Stimulated activated CD8-positive, alpha-beta memory T cell treated with anti-CD3 and anti-CD28 coated beads, Interleukin-12 subunit alpha, Interleukin-12 subunit beta, amount 100 ng/mL, for 4 hours (primary cell): ENCODE measurements at places on chromosomes 5 and 9.

DNA sequence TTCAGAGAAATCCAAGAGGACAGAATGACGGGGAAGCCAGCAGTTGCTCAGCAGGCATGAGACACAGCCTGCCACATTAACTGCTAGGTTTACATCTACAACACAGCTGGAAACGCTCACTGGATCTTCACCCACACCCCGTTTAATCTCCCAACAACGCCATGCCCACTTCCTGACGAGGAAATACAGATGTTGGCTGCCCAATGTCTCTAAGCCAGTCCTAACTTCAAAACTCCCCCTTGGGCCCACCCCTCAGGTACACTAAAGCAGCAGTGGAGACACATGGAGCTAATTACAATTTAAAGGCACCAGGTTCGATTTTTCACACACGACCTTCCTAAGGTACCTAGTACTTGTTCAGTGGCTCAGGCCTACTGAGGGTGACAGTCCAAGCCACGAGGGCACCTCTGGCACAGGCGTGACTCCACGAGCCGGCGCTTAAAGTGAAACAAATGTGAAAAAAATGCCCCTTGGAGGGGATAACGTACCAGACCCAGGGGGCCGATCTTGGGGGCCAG is 904 bp downstream of the RPL12 start:
- DNase-seq = no peak

DNA sequence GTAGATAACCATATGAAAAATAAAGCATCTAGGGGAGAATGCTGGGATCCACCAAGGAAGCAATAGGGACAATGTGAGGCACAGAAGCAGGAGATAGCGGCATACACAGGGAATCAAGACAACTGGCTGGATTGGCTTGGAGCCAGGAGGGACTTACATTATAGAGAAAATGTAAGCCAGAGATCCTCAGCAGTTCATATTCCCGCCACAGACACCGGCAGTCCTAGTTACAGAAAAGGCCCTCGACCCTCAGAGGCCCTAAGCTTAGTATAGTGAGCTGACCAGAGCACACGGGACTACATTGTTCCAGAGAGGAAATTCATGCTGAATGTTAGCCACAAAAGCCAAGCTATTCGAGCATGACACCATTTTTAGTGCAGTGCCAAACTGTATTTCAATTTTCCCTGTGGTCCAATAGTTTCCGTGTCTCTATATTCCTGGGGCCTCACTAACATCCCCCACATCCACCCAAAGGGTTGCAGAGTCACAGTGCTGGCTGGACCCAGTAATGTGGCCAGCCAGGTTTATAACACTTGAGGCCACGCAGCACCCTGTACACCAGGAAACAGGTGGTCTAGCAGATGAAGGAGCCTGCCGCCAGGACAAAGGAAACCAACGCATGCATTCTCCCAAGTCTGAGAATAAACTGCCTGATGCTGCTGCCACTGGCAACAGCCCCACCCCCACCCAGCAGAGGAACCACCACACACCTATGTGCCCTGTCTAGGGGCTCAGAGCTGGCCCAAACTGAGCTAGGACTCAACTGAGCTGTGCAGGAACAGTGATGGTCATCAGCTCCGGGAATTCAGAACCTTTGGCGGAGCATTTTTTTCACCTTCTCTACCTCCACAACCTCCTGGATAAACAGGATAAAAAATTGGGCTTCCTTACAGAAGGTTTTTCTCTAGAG is 693.2 kb upstream of the CHD1 start:
- no peak for DNase-seq

GRCh38 chr9:22469928-22470544 is 23.4 kb downstream of the DMRTA1 start:
- no peak for DNase-seq

DNA sequence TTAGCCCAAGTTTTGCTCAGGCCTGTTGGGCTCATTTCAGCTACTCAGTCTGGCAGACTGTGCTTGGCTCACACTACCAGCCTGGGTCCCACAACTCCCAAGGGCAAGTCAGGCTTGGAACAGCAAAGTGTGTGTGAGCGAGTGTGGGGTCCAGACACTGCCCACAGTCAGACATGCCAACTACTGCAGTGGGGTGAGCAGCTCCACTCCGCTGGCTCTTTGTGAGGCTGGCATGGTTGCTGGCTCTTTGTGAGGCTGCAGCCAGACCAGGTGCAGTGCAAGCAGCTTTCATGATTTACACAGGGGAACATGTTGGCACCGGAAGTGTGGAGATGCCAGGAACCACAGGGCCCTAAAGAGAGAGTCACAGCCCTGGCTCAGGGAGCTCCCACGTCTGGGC is 606.7 kb upstream of the FAM174A start:
- DNase-seq = no peak

GRCh38 chr5:30505014-30505886 is 688.2 kb upstream of the CDH6 start:
- DNase-seq = no peak

GRCh38 chr5:124746916-124747790 is 714 bp upstream of the ZNF608 start:
- DNase-seq = no peak

- no peak for DNase-seq
These were observed 367.7 kb upstream of the RFX3 start for GRCh38 chr9:3893519-3893918.

DNA sequence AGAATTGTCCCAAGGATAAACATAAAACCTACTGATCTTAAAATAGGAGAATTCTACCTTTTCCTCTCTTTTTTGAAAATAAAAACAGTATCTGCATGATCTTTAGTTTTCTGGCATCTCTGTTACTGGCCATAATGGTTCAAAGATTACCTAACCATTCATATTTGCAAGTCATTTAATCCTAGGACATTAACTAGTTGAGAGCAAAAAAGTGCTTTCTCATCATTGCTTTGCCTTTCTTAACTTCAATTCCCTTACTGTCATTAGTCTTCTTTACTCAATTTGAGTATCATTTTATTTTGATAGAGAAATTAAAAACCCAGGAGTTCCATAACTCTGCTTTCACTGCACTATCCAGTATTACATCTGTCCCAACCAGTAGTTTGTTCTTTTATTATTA is 68.6 kb downstream of the RFX3 start:
- no peak for DNase-seq

GRCh38 chr9:129627556-129628440 is 1.8 kb downstream of the NTMT1 start:
- DNase-seq = no peak

DNA sequence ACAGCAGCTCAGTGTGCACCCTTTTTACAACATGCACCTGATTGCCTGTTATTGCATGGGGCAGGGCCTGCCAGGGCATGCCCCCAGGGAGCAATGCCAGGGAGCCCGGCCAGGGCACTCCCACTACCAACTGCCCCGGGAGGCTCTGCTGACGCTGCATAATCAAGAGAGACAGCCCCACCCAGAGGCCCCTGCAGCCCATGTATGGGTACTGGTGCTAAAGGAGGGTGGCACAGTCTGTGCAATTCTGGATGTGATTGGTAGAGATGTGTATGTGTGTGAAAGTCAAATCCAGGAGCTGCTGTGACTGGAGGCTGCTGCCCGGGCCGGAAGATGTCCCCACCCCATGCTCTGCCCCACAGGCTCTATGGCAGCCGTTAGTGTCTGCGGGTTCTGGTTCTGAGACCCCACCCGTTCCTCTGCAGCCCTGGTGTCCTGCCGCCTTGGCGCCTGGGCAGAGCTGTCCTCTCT is 3.9 kb upstream of the NEURL1B start:
- no peak for DNase-seq

DNA sequence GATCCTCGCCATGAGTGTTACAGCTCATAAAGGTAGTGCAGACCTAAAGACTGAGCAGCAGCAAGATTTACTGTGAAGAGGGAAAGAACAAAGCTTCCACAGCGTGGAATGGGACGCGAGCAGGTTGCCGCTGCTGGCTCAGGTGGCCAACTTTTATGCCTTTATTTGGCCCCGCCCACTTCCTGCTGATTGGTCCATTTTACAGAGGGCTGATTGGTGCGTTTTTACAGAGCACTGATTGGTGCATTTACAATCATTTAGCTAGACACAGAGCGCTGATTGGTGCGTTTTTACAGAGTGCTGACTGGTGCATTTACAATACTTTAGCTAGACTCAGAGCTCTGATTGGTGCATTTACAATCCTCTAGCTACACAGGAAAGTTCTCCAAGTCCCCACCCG is 13.9 kb downstream of the PLK2 start:
- DNase-seq = no peak

DNA sequence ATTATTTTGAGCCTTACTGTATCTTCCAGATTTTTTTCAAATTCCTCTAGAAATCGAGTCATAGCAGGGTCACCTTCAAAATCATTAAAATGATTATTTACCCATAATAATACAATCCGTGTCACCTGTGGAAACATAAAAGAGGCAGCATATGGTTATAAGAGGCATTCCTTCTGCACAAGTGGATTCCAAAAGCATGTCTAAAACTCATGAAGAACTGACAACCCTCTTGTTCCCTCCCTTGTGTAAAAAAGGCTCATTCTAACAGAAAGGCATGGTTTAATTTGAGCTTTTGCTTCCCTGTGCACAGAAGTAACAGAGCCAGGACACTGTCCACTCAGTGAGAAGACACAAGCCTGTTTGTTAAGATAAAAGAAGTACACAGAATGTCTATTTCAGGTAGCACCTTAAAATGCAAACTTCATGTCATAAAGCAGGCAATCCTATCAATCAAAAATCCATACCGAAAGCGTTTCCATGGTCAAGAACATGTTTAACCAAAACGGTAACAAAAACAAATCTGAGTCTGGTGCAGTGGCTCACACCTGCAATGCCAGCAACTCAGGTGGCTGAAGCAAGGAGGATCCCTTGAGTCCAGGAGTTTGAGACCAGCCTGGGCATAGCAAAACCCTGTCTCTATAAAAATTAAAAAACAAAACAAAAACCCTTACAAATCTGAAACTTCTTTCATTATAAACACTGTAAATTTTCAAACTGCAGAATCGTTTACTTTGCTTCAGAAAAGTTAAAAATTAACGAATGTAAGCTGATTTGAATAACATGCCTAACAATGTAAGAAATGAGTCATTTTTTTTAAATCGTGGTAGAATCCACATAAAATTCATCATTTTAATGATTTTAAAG is 139.3 kb downstream of the RAPGEF6 start:
- DNase-seq = no peak

DNA sequence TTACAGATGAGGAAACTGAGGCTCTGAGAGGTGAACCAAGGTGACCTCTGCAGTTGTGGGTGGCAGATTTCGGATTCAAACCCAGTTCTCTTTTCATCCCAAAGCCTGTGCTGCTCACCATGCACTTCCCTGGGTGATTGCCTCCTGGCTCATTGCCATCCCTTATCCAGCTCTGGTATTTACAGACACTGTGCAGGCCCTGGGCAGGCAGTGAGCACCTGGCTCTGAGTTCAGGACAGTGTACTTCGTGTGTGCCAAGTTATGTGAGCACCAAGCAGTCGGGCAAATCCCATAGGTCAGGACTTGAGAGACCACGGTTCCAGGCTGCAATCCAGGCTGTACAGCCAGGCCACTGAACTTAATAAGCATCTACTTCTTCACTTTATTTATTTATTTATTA is 1.4 kb downstream of the LRSAM1 start:
- no peak for DNase-seq

- DNase-seq = no peak
These were observed 226.9 kb downstream of the TMEM38B start for GRCh38 chr9:105921057-105921726.

DNA sequence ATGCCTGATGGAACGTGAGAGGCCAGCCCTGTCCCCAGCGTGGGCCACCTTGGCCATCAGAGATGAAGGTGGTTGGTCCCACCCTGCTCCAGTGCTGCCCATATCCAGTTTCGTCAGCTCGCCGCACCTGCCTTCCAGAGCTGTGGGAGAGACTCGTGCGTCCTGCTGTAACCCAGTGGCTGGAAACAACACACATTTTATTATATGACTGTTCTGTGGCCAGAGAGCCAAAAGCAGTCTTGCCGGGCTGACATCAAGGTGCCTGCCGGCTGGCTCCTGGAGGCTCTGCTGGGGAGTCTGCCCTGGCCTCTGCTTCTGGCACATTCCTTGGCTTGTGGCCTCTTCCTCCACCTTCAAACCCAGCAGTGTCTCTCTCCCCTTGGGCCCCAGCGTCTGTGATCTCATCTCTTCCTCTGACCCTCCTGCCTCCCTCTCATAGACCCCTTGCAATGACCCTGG is 94.7 kb downstream of the RXRA start:
- DNase-seq = no peak

- DNase-seq = no peak
These were observed 14.0 kb upstream of the RNU6ATAC start for GRCh38 chr9:134178394-134178767.

DNA sequence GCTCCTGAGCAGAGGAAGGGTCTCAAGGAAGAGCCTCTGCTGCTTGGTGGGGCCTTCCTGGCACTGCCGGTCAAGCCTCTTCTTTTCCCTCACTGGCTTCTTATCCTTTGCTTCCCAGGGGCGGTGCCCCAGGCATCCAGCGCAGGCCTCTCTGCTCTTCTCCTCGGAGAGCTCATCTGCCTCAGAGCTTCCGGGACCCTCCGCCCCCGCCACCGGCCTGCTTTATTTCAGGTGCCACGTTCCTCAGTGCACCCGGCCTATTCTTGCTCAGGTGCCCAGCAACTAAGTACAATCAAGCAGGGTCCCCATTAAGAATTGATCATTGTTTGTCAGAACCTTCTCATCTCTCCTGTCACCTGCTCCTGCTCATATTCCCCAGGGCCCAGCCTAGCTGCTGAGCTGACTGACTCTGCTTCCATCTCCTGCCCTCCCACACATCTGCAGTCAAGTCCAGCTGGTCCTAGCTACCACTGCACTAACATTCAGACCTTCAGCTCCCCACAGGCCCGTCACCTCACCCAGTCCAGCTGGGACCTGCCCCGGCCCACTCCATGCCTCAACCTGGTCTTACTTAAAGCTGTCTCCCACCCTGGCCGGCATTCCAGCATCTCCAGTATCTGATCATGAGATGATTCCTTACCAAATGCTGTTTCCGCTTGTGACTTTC is 114.3 kb upstream of the BOD1 start:
- DNase-seq = no peak

- no peak for DNase-seq
These were observed 80.8 kb upstream of the GNAQ start for GRCh38 chr9:78112406-78112805.

DNA sequence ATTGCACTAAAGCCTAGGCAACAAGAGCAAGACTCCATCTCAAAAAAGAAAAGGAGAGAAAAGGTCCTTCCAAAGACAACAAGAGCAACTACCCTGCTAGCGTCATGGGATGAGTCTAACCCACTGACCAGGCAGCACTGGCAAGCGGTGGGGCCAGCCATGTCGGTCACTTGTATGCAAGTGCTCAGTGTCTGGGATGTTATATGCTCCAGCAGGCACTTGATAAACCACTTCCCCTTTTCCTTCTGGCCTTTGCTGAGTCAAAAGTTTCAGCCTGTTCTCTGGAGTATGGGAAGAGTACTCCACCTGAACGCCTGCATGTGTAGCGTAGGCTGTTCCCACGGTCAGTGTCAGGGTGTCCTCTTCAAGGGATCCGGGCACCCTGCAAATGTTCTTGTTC is 9.2 kb upstream of the MXD3 start:
- no peak for DNase-seq

GRCh38 chr5:102453716-102454115 is 45.1 kb downstream of the SLCO6A1 start:
- DNase-seq = no peak

DNA sequence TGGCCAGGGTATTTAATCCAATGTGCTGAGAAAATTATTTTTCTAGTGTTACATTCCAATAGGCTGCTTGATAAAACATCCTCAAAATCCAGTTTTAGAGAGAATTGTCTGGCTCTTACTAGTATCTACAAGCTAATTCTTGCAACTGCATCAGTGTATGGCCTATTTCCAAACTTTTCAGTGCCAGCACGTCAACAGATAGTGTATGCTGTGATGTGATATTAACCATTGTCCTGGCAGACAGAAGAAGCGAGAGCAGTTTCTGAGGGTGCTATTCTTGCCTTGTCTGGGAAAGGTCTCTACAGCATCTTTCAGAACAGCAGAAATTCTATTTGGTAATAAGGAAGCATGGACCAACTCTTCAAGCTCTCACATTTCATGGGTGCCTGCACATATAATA is 174.2 kb upstream of the CDH12 start:
- DNase-seq = no peak
